ENCODE measurements at places on chromosomes 6 and 20.

DNA sequence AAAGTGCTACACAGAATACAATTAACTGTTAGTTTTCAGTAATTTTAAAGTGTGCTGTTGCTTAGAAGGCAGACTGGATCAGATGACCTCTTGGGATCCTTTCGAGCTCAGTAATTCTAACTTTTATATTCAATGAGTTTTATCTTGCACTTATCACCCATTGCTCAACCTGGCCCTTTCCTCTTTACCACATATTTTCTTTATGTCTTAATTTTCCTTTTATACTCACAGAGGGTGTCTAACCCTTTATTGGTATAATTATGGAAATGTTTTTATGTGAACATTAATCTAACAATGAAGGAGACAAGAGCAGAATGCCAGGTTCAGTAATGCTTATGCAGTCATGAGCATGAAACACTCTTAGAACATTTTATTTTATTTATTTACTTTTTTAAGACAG, 39.7 kb upstream of the CARMIL1 start:
- DNase-seq: no peak

GRCh38 chr6:168219804-168220203, 99.8 kb downstream of the DACT2 start:
- DNase-seq: no peak

DNA sequence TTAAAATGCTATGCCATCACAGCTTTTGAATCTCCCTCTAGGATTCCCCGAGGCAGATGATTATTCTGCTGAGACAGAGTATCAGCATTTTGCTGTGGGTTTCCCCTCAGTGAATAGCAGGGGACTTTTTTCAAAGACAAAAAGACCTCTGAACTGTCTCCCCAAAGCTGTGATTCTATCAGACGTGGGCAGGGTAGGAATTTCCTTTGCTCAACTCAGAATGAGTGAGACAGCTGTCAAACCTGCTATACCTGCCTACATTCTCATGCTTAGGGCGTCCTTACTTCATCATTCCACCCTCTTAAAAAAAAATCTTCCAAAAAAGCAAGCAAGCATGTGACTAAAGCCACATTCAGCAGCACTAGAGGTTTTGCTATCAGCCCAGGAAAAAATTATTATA, 147.6 kb upstream of the FAM83B start:
- no peak for DNase-seq

GRCh38 chr6:55131616-55132015, 42.7 kb upstream of the HCRTR2 start:
- DNase-seq: no peak

DNA sequence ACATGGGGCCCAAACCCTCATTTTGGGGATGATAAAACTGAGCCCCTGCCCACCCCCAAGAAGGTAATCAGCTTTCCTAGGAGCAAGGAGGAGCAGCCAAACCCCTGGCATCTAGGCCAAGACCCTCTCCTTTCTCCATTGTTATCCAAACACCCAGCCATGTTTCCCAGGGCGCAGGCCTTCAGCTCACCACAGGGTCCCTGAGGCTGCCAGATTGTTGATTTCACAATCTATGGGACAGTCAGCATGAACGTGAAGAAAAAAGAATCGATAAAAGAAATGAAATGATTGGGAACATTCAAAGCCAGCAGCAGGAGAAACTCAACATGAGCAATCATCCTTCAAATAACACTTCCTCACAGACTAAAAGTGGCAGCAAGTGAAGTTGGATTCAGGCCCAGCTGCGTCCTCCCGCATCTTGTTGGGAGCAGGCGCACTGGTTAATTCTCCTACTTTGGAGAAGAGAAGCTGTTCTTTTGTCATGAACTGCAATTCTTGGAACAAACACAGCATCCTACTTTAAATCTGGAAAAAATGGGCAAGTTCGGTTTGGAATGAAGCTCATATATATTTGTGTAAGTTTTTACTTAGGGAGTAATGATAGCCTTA, 241.8 kb upstream of the PRDM1 start:
- no peak for DNase-seq

GRCh38 chr6:15715060-15715459, 52.2 kb upstream of the DTNBP1 start:
- no peak for DNase-seq

DNA sequence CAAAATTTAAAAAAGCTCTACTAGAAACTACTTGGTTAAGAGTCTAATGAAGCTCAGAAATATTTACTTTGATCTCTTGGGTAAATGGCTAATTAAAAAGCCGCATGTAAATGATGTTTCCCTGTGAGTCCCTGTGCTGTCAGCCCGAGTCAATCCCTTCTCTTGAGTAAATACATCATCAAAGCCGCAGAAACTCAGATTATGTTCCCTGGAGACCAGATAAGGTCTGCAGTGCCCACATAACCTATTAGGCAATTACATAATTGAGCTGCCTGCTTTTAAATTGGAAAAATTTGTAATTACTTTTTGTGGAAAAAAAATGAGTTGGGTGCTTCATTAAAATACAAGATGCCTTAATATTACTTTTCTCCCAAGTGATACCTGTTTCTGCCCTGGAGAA, 83.1 kb downstream of the KIZ start:
- DNase-seq: no peak

Measured in hematopoietic multipotent progenitor cell treated with erythropoietin and hydrocortisone succinate and interleukin-3 and kit ligand, for 17 days (in vitro differentiated cells).